ENCODE measurements at places on chromosomes 6 and 20.
A peak's percentile ranks its signal among the peaks of the same experiment; 100 is the strongest.

- no peak for DNase-seq
Measured at GRCh38 chr20:33181482-33182093, 13.6 kb downstream of the BPIFA2 start.

GRCh38 chr6:74091136-74091793 is 395.3 kb downstream of the CD109 start:
- DNase-seq = peak; percentile 16

DNA sequence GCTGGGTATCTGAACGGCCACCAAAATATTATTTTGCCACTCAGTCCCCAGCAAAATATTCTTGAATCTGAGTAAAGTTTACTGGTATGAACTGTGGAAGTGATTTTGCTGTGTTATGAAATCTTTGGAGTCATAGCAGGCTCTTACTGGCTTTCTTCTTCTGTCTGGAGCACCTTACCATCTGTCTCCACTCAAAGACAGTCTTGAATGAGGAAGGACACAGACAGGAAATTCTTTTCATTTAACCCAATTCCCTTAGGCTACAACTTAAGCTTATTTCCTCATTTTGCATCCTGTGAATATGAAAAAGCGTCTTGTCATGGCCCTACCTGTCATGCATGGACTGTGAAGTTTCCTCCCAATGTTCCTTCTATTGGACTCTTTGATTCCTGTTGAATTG is 24.7 kb downstream of the FNDC1 start:
- no peak for DNase-seq

- no peak for DNase-seq
Measured at GRCh38 chr6:163287626-163288025, 126.9 kb upstream of the QKI start.

DNA sequence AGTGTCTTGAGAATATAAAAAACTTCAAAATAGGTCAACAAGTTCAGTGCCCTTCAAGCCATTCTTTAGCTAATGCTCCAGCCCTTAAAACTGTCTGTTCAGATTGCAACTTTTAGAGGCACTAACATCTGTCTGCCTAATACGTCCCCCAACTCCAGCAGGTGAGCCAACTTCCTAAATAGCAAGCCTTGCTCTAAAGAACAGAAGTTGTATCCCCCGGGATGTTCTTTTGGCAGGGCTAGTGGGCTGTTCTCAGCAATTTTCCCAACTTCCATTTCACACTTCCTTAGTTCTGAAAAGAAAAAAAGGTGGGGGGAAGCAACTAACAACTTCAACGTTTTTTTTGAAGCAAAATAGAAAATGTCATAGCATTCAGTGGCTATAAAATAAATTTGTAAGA is 290.0 kb upstream of the PTCHD4 start:
- no peak for DNase-seq

DNA sequence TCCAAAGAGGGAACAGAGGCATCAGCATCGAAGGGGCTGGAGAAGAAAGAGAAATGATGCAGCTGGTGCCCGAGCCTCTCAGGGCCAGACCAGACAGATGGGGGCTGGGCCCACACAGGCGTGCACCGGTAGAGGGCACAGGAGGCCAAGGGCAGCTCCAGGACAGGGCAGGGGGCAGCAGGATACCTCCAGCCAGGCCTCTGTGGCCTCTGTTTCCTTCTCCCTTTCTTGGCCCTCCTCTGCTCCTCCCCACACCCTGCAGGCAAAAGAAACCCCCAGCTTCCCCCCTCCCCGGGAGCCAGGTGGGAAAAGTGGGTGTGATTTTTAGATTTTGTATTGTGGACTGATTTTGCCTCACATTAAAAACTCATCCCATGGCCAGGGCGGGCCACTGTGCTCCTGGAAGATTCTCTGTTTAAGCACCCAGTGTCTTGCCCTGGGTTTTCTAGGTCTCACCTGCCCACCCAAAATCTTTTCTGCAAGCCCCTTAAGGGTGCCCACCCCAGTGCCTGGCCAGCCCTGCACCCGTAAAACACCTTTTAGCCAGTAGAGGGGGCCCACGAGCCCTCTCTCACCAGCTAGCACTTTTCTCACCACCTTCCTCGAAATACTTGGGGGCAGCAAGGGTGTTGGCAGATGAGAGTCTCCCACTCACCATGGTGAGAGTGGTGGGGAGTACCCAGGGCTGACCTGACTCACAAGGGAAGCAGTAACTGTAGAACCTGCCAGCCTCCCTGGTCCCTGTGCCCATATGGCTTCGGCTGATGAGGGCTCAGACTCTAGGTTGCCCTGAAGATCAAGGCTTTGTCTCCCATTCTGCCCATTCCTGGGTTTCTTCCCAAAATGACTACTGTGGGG is 35.7 kb upstream of the ID1 start:
- DNase-seq = no peak

DNA sequence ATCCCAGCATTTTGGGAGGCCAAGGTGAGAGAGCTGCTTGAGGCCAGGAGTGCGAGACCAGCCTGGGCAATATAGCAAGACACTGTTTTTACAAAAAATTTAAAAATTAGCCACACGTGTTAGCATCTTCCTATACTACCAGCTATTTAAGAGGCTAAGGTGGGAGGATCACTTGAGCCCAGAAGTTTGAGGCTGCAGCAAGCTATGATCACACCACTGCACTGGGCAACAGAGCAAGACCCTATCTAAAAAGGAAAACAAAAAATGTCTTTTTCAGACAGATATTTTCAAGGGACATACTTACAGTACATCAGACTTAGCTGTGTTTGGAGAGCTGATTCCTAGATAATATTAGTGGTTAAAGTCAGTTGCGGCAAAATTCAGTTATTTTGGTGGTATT is 72.9 kb upstream of the XRN2 start:
- no peak for DNase-seq

- DNase-seq = no peak
Measured at GRCh38 chr6:131058236-131058635, 4.8 kb downstream of the EPB41L2 start.

GRCh38 chr6:114096561-114097172 is 125.7 kb upstream of the HDAC2 start:
- peak; percentile 13 for DNase-seq

GRCh38 chr6:111242452-111242851 is 155.1 kb downstream of the SLC16A10 start:
- no peak for DNase-seq
